ENCODE measurements at places on chromosomes 7 and 10.

DNA sequence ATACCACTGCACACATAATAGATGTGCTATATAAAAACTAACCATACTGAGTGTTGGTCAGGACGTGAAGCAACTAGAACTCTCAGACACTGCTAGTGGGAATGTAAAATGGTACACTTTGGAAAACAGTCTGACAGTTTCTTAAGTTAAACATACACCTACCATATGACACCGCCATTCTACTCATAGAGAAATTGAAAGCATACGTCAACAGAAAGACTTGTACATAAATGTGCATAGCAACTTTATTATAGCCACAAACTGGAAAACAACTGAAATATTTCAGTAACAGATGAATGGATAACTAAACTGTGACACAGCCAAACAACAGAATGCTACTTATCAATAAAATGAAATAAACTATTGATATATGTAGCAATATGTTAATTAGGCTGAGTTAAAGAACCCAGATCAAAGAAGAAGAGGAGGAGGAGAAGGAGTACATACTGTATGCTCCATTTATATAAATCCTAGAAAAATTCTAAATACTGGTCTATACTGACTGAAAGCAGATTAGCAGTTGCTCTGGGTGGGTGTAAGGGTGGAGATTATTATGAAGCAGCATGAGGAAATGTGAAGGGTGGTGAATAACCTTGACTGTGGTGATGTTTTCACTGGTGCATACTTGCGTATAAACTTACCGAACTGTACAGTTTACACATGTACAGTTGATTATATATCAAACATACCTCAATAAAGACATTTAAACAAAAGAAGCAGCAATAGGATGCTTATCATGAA, 48.6 kb downstream of the ARHGAP21 start:
- DNase-seq, result no peak

DNA sequence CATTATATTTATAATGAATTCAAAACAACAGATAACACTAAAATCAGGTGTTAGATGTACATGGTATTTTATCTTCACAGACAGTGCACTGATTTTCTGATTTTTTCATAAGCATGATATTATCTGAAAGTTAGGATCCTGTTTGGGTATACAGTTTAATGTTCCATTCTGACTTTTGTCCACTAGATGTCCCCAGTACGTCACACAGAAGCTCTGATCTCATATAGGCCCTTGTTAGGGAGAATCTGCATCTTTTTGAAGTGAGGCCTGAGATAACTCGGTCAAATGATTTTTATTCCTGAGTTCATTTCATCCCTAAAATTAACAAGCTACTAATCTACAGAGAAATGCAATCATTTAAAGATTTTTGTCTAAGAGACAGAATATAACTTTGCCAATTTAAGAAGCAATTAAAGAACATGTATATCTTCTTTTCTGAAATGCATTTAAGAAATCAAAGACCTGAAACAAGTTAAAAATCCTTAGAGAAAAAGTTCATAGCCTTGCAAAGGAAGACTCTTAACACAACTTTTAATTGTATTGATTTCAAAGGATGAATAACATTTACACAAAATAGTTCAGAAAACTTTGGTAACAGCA, 72.0 kb upstream of the TES start:
- peak; percentile 28 for DNase-seq

GRCh38 chr10:62853710-62854109, 37.5 kb upstream of the EGR2 start:
- no peak for DNase-seq

DNA sequence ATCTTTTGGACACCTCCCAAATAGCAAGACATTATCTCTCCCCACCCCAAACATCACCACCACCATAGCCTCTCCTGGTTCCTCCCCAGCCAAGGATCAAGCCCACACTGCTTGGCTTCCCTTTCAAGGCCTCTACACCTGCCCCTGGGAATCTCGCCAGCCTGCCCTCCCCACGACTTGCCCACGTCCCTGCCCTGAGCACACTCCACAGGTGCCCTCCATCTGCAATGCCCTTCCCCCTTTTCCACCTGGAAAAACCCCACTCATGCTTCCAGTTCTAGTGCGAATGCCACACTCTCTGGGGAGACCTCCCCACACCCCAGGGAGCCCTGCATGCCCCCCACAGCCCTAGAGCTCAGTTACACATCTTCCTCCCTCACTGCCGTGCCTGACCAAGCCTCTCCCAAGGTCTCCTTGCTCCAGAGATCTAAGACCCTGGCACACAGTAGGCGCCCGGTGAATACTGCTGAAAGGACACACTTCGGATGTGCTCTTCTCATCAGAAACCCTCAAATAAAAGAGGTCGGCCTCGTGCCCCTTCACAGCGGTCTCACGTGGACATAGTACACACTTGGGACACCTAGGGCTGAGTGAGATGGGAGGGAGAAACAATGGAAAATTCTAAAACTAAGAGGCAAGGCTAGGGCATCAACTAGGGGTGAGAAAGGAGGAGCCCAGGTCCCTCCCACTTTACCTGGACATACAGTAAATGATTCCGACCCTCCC, 91.4 kb downstream of the DLG5 start:
- DNase-seq, result no peak

- DNase-seq, result no peak
These were observed 113.8 kb upstream of the PPP2R2D start for GRCh38 chr10:131786756-131787605.

- DNase-seq, result no peak
These were observed 49.9 kb upstream of the TMEM248 start for GRCh38 chr7:66871076-66871475.

- no peak for DNase-seq
These were observed 46.9 kb upstream of the TRIM8 start for GRCh38 chr10:102597131-102597991.

DNA sequence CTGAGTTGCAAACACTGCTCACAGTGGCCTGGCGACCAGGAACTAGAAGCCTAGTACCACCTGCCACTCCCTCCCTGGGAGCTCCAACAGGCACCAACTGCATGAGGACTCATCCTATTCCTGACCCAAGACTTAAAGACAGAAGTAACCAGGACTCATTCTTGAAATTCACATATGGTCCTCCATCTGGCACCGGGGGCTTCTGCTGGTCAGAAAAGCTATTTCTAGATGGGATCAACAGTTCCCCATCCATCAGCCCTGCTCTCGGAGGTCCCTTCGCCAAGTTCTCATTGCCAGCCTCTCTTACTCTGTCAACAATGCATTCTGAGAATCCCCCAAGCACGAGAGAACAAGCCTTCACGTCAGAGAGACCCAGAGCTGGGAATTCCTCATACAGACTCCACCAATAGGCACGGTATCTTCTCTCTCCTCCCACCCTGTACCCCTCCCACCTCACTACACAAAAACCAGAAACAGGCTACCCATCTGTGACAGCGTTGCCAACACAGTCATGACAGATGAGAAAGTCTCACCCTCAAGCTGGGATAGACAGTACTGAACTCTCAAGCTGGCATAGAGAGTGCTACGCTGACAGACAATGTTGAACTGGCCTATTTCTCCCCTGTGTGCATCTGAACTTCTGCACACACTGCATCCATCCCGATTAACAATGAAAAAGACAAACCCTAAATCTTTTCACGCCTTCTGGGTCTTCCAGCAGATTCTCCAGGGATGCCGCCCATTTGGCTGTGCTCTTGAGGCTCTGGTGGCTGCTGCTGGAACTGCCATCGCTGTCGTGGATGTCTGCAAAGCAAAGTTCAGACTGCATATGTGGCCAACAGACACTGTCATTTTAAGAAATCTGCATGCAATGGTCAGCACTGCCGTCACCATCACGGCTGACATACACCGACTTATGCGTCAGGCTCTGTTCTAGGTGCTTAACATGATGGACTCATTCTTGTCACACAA, 15.6 kb downstream of the RGS10 start:
- no peak for DNase-seq

- DNase-seq, result no peak
These were observed 797.9 kb downstream of the LRMDA start for GRCh38 chr10:76229341-76229740.

GRCh38 chr7:92699966-92700514, 109.8 kb upstream of the FAM133B start:
- DNase-seq, result no peak

DNA sequence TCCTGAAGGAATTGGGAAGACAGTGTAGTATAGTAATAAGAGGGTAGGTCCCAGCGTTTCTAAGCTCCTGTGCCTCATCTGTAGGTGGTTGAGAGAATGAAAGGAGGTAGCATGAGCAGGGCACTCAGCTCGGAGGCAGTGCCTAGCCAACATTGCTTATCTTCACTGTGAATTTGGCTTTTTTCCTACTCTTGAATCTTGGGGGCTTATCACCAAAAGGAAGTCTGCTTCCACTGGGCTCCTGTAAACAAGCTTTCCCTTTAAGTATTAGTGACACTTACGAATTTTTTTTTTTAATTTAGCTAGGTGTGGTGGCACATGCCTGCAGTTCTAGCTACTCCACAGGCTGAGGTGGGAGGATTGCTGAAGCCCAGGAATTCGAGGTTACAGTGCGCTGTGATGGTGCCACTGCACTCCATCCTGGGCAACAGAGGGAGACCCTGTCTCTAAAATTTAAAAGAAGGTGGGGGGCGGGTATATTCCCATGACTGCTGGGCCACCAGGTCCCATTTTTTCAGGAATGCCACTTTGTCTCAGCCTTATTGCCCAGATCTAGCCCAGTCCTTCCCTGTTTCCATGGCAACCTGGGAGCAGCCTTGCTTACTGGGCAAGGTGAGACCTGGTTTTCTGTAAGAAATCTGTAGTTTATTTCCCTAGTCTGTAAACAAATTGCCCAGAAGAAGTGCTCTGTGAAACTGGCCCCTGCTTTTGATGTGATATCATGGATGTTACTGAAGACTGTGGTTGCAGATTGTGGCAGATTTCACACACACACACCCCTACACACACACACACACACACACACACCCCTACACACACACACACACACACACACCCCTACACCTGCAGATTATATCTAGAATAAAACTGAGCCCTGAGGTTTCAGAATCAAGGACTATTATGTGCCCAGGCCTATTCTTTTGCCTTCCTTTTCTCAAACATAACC, 19.4 kb downstream of the OGDH start:
- no peak for DNase-seq

DNA sequence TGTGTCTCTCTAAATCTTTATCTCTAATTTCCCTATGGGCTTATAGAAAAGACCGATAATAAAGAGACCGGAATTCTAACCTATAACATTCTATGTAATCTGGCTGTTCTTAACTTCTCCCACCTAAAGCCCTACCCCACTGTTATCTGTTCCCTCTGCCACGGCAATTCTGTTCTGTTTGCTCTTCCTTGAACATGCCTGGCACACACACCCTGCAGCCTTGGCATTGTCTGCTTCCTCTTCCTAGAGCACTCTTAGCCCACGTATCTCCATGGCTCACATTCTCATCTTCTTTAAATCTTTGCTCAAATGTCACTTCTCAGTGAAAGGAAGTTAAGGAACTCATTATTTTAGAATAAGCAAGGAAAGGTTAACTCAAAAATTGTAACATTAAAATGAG, 309.2 kb downstream of the GPR158 start:
- no peak for DNase-seq

- no peak for DNase-seq
These were observed 683.7 kb downstream of the POM121L12 start for GRCh38 chr7:53719122-53719521.

DNA sequence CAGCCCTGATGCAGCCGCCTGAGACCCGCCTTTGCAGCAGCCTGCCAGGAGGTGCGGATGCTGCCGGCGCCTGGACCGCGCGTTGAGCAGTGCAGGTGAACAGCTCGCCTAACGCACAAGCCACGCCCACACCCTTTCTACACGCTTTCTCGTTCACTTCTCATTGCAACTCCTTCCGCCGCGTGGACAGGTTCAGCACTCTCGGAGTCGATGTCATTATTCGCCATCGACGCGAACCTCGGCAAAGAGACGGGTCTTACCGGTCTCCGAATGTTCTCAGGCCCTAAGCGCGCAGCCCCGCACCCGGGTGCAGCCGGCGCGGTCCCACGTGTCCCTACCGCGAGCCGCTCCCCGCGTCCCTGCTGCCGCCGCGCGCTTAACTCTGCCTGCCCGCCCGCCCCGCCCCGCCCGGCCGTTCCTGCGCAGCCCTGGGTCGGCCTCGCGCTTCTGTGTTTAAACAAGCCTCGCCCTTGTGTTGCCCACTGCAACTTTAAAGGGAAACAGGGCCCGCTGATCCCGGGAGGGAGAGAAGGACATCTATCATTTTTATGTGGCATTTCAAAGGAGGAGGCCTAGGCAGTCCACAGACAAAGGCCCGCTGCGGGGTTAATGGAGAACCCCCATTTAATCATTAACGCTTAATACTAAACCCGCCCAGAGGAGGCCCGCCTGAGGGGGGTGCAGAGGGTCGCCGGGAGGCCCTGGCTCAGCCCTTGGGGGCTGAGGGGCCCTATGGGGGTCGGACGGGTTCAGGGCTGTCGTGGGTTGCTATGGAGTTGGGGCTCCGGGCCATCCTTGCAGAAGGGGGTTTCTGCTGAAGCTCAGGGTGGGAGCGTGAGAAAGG, 128.5 kb downstream of the WDR11 start:
- peak; percentile 70 for DNase-seq

- DNase-seq, result no peak
These were observed 29.5 kb upstream of the ELFN1 start for GRCh38 chr7:1640376-1641172.

DNA sequence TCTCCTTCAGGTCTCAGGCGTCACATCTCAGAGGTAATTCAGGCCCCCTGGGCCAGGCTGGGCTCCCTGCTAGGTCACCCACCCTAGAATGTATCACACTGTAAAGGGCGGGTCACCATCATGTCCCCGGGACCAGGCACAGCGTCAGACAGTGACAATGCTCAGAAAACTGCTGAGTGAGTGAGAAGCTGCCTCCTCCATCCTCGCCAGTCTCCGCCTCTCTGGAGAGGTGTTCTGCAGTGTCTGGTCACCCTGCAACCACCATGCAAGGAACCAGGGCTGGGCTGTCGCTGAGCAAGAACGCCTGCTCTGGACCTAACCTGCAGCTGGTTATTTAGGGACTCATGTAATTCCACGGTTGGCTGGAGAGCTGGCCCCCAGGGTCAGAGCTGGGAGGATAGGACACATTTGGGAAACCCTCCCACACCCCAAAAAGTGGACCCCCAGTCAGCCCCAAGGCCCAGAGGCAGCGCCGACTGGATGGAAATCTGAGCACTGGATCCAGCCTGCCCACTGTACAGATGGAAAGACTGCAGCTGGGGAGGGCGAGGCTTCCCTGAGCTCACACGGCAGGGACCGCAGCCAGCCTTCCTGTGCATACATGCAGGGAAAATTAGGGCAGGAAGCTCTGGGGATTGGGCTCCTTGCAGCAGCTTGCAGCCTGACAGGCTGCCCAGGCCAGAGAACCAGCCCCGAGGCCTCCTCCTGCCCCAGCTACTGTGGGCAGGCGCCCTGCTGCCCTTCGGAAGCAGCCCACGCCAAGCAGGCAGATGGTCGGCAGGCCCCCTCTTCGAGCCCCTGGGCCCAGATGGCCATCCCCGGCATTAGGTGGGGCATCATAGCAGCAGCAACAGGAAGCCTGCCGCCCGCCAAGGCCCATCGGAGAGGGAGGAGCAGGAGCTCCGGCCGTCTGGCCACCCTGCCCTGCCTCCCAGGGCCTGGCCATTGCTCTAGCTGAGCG, 105.4 kb upstream of the ZMIZ1 start:
- no peak for DNase-seq

GRCh38 chr7:66157060-66157459, 42.4 kb downstream of the CRCP start:
- DNase-seq, result peak; percentile 73

- DNase-seq, result no peak
These were observed 48.4 kb upstream of the PODXL start for GRCh38 chr7:131604841-131605279.

- DNase-seq, result peak; percentile 48
These were observed 34.1 kb downstream of the HIF1AN start for GRCh38 chr10:100569687-100570481.

GRCh38 chr7:39300276-39300675, 265.9 kb upstream of the YAE1 start:
- no peak for DNase-seq
